ENCODE measurements at places on chromosomes 2 and 18.

DNA sequence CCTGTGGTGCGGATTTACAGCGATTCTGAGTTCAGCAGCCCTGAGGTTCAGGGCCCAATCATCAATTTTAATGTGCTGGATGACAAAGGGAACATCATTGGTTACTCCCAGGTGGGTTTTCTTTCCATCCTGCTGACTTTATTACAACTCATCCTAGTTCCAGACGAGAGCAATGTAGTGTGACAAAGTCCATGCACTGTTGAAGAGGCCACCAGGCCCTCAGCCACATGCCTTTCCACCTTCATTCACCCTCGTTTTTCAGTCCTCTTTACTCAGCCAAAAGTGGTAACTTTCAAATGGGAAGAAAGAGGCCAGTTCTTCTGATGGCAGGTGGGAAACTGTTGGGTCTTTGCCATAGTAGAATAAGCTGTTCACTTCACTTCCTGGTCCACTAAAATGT lies 17.9 kb downstream of the MOCOS start:
- H3K4me3 ChIP-seq, result no peak overlapping the region
- DNase-seq, result no peak
- no peak overlapping the region for H3K27ac ChIP-seq
- H3K27me3 ChIP-seq, result peaks cover 9% of the 10 kb centered on the region
- H3K4me1 ChIP-seq, result no peaks in the 10 kb centered on the region

GRCh38 chr2:66470199-66470598 lies 35.3 kb downstream of the MEIS1 start:
- no peak for DNase-seq
- H3K36me3 ChIP-seq, result no peaks in the 10 kb centered on the region
- H3K27me3 ChIP-seq, result peaks cover 7% of the 10 kb centered on the region
- H3K4me3 ChIP-seq, result no peak overlapping the region
- H3K4me1 ChIP-seq, result no peaks in the 10 kb centered on the region
- H3K27ac ChIP-seq, result no peak overlapping the region

- no peak overlapping the region for H3K27ac ChIP-seq
- H3K27me3 ChIP-seq, result peaks cover 4% of the 10 kb centered on the region
- DNase-seq, result no peak
- peaks cover 9% of the 10 kb centered on the region for H3K4me1 ChIP-seq
- H3K4me3 ChIP-seq, result no peak overlapping the region
- H3K36me3 ChIP-seq, result peaks cover 3% of the 10 kb centered on the region
These were observed 27.4 kb downstream of the SLC66A2 start for GRCh38 chr18:79923896-79924585.

DNA sequence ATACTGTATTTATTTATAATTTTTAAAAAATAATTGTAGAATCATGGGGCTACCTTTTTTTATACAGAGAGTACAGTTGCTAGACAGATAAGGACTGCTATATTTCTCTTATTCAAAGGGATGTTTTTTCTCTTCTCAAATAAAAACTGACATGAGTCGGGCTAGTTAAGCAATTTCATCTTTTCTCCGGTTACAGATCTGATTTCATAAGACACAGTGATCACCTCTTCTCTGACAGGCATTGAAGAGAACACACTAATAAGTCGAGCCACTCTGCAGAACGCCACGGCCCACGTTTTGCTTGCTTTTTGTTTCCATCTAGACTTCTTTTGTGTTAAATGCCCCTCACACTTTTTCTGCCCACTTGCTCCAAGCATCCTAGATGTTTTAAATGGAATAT lies 85.4 kb downstream of the HNRNPLL start:
- no peak for DNase-seq
- no peak overlapping the region for H3K4me3 ChIP-seq
- peaks cover 6% of the 10 kb centered on the region for H3K27me3 ChIP-seq
- H3K36me3 ChIP-seq, result no peaks in the 10 kb centered on the region
- H3K27ac ChIP-seq, result no peak overlapping the region
- H3K4me1 ChIP-seq, result no peaks in the 10 kb centered on the region

DNA sequence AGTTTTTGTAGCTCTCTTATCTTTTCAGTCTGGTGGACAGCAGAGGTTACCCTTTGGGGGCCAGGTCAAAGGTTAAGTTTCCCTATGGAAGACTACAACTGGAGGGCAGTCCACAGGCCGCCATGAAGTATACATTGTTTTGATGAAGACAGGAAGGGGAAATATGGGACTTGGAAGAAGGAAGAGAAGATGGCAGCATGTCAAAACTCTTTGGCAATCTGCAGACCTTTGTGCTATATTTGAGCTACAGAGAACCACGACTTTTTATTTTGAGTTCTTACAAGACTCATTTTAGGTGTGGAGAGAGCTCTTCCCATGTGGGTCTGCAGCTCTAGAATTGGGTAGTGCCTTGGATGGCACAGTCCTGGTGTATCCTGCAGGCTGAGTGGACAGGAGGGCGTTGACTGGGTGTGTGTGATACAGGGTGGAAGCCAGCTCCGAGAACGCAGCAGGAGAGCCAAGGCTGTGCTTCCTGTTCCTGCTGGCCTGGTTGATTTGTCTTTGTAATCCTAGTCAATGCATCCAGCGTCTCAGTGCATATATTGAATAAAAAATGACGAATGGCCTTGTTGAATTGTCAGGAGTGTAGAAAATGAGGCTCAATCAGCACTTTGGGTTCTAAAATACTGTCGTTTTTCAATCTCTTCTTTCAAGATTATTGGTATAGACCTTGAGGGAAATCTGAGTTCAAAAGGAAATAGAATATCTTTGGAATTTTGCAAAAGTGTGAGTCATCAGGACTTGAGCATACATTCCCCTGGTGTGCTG lies 11.5 kb downstream of the ITGA6 start:
- H3K4me1 ChIP-seq, result peaks cover 25% of the 10 kb centered on the region
- DNase-seq, result no peak
- H3K27me3 ChIP-seq, result peaks cover 4% of the 10 kb centered on the region
- no peaks in the 10 kb centered on the region for H3K36me3 ChIP-seq
- no peak overlapping the region for H3K4me3 ChIP-seq

DNA sequence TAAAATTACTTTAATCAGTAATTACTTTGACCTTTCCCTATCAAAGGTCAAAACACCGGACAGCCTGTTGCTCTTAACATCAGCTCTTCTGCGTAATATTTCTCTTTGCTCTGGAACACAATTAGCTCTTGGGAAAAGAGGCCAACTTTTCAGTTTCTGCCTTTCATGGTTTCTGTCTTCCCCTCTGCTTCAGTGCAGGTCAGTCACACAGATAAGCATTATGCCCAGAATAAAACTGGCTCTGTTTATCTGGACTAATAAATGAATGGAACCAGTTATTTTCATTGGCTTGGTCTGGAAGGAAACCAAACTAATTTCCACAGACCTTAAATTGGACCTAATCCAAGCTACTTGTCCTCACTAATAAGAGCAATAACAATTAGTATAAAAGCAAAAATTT lies 26.2 kb upstream of the GALNT3 start:
- H3K27ac ChIP-seq, result no peak overlapping the region
- no peak overlapping the region for H3K4me3 ChIP-seq
- H3K4me1 ChIP-seq, result no peaks in the 10 kb centered on the region
- DNase-seq, result no peak
- peaks cover 8% of the 10 kb centered on the region for H3K36me3 ChIP-seq
- peaks cover 2% of the 10 kb centered on the region for H3K27me3 ChIP-seq

- DNase-seq, result no peak
- H3K27ac ChIP-seq, result no peak overlapping the region
- H3K27me3 ChIP-seq, result no peaks in the 10 kb centered on the region
These were observed 253.0 kb upstream of the ERBB4 start for GRCh38 chr2:212791569-212791968.

GRCh38 chr2:238102865-238103264 lies 2.7 kb downstream of the ESPNL start:
- no peak overlapping the region for H3K4me3 ChIP-seq
- H3K4me1 ChIP-seq, result no peaks in the 10 kb centered on the region
- no peaks in the 10 kb centered on the region for H3K36me3 ChIP-seq
- H3K27me3 ChIP-seq, result no peaks in the 10 kb centered on the region
- H3K27ac ChIP-seq, result no peak overlapping the region

DNA sequence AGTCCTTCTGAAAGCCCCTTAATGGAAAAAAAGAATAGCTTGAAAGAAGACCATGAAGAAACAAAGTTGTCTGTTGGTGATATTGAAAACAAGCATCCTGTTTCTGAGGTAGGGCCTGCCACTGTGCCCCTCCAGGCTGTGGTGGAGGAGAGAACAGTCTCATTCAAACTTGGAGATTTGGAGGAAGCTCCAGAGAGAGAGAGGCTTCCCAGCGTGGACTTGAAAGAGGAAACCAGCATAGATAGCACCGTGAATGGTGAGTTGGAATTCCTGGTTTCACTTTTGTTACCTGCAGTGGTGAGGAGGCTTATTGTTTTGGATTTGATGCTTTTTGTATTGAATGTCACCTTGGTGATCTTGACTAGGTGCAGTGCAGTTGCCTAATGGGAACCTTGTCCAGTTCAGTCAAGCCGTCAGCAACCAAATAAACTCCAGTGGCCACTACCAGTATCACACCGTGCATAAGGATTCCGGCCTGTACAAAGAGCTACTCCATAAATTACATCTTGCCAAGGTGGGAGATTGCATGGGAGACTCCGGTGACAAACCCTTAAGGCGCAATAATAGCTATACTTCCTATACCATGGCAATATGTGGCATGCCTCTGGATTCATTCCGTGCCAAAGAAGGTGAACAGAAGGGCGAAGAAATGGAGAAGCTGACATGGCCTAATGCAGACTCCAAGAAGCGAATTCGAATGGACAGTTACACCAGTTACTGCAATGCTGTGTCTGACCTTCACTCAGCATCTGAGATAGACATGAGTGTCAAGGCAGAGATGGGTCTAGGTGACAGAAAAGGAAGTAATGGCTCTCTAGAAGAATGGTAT lies 13.3 kb downstream of the SLC20A1 start:
- H3K27me3 ChIP-seq, result peaks cover 2% of the 10 kb centered on the region
- H3K4me3 ChIP-seq, result no peak overlapping the region
- H3K36me3 ChIP-seq, result peaks cover 19% of the 10 kb centered on the region

GRCh38 chr2:145777914-145778313 lies 1258.0 kb upstream of the ZEB2 start:
- no peaks in the 10 kb centered on the region for H3K4me1 ChIP-seq
- no peak overlapping the region for H3K4me3 ChIP-seq
- H3K36me3 ChIP-seq, result no peaks in the 10 kb centered on the region
- H3K27ac ChIP-seq, result no peak overlapping the region
- DNase-seq, result no peak
- peaks cover 5% of the 10 kb centered on the region for H3K27me3 ChIP-seq

DNA sequence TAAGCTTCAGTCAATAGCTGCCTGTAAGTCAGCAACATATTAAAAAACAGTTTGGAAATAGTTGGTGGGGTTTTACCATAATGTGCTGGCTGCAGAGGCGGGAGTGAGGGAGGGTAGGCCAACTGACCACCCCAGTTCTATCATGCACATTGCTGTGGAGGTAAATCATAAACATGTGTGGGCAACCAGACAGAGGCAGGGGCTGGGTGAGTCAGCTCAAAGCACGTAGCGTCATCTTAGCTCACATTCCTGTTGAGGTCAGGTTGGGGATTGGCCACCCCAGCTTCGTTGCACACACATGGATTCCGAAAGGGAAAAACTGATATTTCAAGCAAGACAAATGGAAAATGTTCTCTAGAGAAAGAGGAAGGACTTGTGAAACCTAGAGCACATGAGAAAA lies 19.5 kb downstream of the GPR45 start:
- no peaks in the 10 kb centered on the region for H3K4me1 ChIP-seq
- no peak overlapping the region for H3K4me3 ChIP-seq
- no peaks in the 10 kb centered on the region for H3K27me3 ChIP-seq
- H3K27ac ChIP-seq, result no peak overlapping the region

- no peak overlapping the region for H3K27ac ChIP-seq
- H3K4me3 ChIP-seq, result no peak overlapping the region
- no peak for DNase-seq
- peaks cover 4% of the 10 kb centered on the region for H3K36me3 ChIP-seq
- H3K4me1 ChIP-seq, result peaks cover 5% of the 10 kb centered on the region
These were observed 22.5 kb downstream of the GATA6 start for GRCh38 chr18:22191923-22192322.

- no peak overlapping the region for H3K4me3 ChIP-seq
- no peaks in the 10 kb centered on the region for H3K27me3 ChIP-seq
These were observed 11.8 kb downstream of the MTX2 start for GRCh38 chr2:176280867-176281658.

- H3K27ac ChIP-seq, result no peak overlapping the region
- no peaks in the 10 kb centered on the region for H3K36me3 ChIP-seq
- peaks cover 2% of the 10 kb centered on the region for H3K27me3 ChIP-seq
These were observed 153.9 kb upstream of the NDUFV2 start for GRCh38 chr18:8948471-8949149.

DNA sequence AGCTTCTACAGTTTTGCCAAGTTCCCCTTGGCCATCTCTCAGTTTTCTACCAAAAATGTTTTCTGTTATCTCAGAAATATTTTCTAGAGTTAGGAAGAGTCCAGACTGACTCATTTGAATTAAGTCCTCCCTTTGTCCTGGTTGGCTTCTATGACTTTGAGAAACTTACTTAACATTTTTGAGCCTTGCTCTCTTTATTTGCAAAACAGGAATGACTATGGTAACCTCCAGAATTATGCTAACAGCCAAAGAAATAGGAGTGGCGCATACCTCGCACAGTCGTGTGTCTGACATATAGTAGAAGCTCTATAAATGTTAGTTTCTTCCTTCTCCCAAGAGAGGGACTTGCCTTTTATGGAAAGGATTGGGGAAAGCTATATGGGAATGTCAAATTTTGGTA lies 841.1 kb downstream of the TSN start:
- H3K27ac ChIP-seq, result no peak overlapping the region
- no peaks in the 10 kb centered on the region for H3K4me1 ChIP-seq
- peaks cover 3% of the 10 kb centered on the region for H3K27me3 ChIP-seq
- DNase-seq, result no peak
- no peaks in the 10 kb centered on the region for H3K36me3 ChIP-seq

DNA sequence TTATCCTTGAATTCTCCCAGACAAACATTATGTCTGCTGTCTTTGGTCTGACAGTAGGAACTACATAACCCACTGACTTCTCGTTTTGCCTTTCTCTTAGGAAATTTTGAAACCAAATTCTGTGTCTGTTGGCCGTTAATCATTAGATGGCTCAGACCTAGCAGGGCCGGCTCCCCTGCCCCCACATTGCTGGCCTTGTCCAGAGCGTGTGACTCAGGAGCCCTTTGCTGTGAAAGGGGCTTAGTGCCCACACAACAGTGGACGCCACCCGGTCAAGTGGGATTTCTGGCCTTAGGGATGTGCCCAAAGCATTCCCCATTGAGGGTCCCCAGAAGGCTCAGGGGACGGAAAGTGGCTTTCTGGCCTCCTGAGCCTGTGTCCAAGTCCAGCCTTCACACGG lies 137.5 kb downstream of the CTIF start:
- peaks cover 2% of the 10 kb centered on the region for H3K27me3 ChIP-seq
- no peak overlapping the region for H3K4me3 ChIP-seq
- no peaks in the 10 kb centered on the region for H3K4me1 ChIP-seq

All from immature natural killer cell (primary cell).